ENCODE measurements at places on chromosomes 2 and 18.

DNA sequence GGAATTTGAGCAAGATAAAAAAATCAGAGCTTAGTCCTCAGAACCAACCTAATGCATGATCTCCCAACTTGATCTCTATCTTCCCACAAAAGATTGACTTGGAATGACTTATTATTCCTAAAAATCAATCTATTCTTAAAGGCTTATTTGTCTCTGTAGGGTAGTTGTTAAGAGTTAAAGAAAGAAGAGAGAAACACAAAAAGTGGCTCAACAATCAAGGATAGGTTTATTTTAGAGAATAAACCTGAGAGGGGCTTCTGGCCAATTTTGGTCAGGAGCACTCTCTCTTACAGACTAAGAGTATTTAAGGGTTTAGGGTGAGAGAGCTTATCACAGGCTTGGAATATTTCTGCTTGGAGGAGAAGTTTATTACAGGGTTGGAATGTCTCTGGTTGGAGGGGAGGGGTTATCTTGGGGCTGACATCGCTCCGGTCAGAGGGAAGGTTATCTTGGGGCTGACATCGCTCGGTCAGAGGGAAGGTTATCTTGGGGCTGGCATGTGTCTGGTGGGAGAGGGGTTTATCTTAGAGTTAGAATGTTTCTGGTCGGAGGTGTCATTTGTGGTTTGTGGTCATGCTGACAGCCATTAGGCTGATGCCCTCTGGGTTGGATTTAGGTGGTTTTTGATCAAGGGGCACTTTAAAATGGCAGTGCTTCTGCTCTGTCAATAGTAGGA is 2.4 kb upstream of the MFF start:
- DNase-seq = no peak

DNA sequence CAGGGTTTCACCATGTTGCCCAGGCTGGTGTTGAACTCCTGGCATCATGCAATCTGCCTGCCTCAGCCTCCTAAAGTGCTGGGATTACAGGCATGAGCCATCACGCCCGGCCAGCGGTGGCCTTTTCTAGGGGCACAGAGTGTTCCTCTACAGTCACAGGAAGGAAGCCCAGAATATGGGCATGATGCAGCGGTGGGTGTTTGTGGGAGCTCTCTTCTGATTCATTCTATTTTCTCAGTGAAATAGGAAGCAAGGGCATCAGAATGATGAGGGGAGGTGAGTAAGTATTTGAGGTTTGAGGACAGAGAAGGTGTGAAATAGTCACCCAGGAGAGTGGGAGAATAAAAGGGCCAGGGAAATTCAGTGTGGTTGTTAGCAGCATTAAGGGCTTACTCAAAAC is 70.3 kb upstream of the PSME4 start:
- no peak for DNase-seq

- no peak for DNase-seq
These were observed 335 bp downstream of the TRAK2 start for GRCh38 chr2:201450954-201451291.

DNA sequence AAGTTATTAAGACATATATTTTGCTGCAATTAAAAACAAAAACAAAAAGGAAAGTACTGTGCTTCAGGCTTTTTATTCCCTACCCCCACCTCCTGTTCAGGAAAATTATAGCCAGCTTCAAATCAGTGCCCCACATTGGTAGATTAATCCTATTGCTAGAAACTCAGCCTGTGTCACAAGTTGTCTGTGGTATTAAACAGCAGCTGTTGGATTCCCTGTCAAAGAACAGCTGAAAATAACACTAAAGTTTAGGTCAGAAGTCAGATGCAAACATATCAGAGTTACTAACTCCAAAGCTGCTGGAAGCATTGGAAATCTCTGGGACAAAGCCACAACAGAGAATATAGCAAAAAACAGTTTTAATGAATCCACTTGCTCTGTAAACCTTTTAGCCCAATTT is 818 bp upstream of the CCDC141 start:
- no peak for DNase-seq

Measured in NCI-H1417 treated with DMSO at 0.1 percent for 48 hours (cell line).